Dorsolateral prefrontal cortex (tissue), 122 donors: ENCODE measurements at places on chromosomes 13 and 19.
A peak's percentile ranks its signal among the peaks of the same experiment; 100 is the strongest.

- no peak for DNase-seq
Measured at GRCh38 chr19:8973501-8974091, 36.6 kb downstream of the MUC16 start.

DNA sequence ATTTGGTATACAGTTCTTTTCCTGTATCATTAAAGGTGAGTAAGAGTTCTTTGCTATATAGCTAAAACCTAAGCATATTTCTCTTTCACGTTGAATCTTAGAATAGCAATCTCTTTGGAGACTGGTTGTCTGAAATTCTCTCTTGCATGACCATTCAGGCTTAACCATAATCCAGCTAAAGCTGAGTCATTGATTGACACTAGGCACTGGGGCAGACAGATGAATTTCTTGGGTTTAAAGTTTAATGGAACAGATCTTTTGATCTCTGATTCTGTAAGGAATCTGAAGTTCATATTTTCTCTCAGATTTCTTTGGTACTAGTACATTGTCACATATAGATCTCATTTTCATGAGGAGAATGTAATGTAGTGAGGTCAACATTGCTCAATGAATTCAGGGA, 397.3 kb upstream of the MIR17HG start:
- DNase-seq, result no peak

DNA sequence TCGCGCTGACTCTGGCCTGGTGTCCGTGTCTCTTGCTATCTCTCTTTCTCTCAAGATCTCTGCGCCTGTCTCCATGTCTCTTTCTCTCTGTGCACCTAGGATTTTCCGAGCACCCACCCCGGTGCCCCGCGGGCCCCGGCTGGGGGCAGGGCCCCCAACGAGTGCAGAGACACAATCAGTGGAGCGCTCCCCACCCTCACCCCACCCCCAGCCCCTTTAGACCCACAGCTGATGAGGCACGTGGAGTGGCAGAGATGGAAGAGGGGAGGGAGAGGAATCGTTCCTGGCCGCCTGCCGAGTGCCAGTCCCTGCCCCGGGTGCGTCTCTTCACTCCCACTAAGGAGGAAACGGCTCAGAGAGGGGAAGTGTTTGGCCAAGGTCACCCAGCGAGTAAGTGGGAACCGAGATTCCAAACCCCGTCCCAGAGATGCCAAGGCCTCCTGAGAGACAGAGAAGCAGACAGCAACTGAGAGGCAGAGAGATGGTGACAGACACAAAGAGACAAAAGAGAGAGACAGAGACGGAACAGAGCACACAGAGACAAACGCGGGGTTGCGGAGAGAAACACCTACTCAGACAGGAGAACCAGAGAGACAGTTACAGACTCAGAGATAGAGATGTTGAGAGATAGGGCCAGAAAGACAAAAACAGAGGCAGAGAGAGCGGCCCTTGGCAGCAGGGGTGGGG, 626 bp upstream of the BCL3 start:
- DNase-seq, result no peak

DNA sequence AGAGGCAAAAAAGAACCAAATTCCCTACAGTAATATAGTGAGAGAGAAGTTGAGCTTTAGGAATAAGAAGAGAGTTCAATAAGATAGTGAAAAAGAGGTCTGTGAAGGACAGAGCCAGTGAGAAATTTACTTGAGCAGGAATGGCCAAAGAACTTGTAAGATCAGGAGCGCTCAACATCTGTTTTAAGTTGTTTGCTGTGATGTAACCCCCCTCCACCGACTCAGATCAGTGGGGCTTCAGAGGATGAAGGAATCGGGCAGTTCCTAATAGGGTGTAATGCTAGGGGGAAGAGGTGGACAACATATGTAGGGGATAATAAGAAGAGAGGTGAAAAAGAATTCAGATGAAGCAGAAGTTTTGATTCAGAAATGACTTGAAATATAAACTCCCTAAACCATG, 85.3 kb upstream of the FNDC3A start:
- DNase-seq, result no peak

DNA sequence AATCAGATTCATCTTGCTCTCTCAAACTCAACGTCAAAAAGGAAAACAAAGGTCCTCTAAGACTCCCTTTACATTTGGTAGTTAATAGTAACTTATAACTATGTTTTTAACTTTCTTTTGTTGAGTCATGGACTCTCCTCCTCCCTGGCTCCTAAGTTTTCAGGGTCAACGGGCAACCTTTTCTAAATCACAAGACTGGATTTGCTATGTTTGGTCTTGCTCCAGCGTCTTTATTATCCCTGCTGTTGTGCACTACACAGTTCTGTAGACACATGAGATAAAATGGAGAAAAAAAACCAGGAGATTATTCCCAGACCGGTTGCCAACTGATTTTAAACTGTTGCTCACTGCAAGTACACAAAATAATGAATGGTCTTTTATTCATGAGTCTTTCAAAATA, 1.9 kb upstream of the ITM2B start:
- DNase-seq, result no peak

GRCh38 chr19:51726049-51726448, 2.3 kb upstream of the HAS1 start:
- DNase-seq, result peak; percentile 83

- no peak for DNase-seq
Measured at GRCh38 chr13:87536899-87537298, 134.3 kb upstream of the SLITRK5 start.

GRCh38 chr19:43781630-43782310, 997 bp upstream of the KCNN4 start:
- no peak for DNase-seq

DNA sequence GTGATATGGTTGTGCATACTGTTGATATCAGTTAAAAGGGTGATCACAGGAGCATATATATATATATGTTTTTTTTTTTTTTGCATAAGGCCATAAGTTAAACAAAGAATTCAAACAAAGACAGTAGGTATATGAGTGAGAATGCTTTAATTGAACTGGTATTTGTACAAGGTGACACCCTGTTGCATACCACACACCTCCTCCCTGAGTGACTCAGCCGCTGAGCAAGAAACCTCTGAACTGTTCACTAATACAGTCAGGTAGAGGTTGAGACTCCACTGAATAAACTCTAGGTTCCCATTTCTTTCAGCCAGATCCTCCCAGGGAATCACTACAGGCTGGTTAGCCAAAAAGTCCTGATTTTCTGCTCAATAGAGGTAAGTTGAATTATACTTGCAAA, at the start of gene SCEL:
TSS of gene SCEL (plus strand) at position 259 of the 400 bp plus-strand sequence. CDS start 20,170 bp downstream, outside the sequence.
- no peak for DNase-seq

- peak; percentile 88 for DNase-seq
Measured at GRCh38 chr19:1449467-1450442, at the start of gene APC2. Gene APC2, plus strand, starts transcription at chr19:1450121. Its CDS starts 2,881 bp downstream, at chr19:1453002.

DNA sequence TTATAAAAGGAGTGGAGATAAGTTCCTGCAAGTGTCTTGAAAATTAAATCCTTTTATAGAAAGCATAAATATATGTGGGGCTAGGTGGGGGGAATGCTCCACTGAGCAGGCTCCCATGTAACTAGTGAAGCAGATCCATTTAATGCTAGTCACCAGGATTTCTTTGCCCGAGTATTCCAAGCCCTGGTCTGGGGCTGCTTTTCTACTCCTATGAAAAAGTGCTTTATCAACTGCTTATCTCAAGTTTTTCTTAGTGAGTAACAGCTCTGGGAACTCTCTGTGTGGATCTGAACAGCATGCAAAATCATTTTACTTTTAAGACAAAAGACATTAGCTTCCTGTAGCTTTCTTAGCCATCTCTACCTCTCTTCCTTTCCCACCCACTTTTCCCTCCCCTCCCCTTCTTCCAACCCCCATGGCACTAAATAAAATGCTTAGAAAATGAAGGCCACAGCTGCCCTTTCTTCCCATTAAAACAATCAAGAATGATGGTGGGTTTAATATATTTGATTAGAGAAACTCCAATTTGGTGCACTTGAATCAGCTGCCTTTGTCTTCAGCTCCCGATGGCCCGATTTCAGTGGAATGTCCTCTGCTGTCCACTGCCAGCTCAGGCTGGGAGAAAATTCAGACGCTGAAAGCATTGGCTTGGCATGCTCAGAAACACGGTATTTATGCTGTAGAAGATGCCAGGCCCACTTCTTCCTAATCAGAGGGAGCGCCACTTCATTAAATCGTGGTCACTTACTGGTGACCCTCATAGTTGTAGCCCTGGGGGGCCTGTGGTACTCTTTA, 475.1 kb downstream of the FOXO1 start:
- DNase-seq, result peak; percentile 50

DNA sequence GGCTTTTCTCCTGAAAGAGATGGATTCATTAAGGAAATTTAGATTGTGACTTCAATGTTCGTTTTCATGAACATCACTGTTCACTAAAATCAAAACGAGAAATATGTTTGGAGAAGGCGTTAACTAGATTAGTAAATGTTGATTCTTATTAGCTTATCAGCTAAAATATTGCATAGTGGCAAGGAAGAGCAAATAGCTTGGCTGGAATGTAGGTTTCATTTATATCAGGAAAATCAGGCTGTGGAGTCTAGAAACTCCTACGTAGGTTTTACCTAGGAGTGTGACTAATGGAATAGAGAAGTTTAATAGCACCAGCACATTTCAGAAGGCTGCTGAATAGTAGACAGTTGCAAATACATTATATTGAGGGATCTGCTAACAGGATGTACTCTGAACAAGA, 344.9 kb downstream of the LIG4 start:
- DNase-seq, result no peak

DNA sequence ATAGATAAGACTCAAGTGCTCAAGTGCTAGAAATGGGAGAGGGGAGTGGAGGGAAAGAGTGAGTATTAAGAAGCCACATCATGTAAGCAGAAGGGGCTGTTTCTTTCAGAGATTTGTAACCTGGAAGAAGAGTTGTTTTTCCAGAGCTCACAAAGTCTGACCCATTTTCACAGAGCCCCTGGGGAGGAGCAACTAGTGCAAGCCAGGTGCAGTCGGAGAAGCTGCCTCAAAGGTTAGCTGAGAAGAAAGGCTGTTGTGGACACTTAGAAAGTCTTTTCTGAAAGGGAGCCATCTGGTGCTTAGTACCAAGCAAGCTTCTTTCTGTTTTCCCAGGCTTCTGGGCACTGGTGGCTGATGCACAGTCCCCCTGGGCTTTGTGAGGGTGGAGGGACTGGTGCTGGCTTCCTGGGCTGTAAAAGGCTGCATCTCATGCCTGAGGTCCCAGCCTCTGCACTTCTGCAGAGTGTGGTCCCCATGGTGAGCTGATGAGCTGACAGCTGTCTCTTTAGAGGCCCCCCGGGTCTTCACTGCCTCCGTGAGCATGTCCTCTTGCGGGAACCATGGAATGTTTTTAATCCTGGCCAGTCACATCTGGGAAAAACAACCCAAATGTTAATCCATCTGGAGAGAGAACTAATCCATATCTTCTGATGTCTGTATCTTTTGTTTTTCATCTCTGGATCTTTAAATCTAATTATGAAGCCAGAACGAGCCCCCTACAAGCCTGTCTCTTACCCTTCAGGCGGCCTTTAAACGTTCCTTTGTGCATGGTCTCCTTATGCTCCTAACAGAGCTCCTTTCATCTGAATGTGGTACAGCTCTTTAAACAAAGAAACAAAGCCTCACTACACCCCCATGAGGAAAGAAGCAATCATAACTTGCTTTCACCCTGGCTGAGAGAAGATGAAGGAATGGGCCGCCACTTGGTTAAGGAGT, 40.2 kb downstream of the OLFM4 start:
- DNase-seq, result no peak

DNA sequence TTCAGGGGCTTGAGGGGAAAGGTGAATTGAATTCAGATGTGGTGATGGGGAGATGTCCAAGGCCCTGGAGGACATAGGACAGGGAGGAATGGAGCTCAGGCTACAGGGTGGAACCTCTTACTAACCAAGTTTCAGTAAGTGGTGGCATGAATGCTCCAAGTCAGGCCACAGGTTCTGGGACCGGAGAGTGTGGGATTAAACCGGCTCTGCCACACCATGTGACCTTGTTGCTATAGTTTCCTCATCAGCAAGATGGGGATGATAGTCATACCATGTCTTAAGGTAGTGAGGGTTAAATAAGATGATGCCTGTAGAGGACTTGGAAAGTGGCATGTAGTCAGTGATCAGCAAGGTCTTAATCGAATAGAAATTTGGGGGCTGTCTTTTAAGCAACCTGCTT, 16.3 kb downstream of the GPR183 start:
- DNase-seq, result no peak

GRCh38 chr19:54506079-54506478, 3.4 kb downstream of the LAIR2 start:
- no peak for DNase-seq

GRCh38 chr13:30446126-30446500, 19.6 kb downstream of the HMGB1 start:
- no peak for DNase-seq

- DNase-seq, result no peak
Measured at GRCh38 chr13:35179494-35179893, 237.4 kb downstream of the NBEA start.

GRCh38 chr19:11324079-11324661, 15.3 kb downstream of the RAB3D start:
- peak; percentile 60 for DNase-seq

GRCh38 chr19:14479975-14480699, 5.0 kb upstream of the PTGER1 start:
- DNase-seq, result no peak

GRCh38 chr19:42228641-42229040, 8.5 kb downstream of the ZNF526 start:
- DNase-seq, result no peak

- DNase-seq, result no peak
Measured at GRCh38 chr19:45716359-45717130, 14.2 kb downstream of the FBXO46 start.

GRCh38 chr19:2070436-2070827, 19.4 kb upstream of the MKNK2 start:
- DNase-seq, result no peak

DNA sequence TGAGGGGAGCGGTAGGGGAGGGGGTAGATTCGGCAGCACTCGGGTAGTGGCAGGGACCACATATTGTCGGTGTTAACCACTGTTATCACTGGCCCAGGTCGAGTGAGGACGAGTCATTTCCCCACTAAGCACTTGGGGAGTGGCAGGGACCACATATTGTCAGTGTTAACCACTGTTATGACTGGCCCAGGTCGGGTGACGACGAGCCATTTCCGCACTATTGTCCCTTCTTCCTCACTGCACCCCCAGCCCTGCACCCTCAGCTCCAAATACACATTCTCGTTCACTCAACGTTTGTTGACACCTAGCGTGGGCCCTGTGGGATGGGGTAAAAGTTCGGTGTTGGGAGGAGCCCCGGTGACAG, 467 bp upstream of the CLN5 start:
- no peak for DNase-seq

- no peak for DNase-seq
Measured at GRCh38 chr13:64000321-64000720, 2584.7 kb upstream of the PCDH20 start.

GRCh38 chr13:99221567-99222239, 21.0 kb downstream of the UBAC2 start:
- no peak for DNase-seq

DNA sequence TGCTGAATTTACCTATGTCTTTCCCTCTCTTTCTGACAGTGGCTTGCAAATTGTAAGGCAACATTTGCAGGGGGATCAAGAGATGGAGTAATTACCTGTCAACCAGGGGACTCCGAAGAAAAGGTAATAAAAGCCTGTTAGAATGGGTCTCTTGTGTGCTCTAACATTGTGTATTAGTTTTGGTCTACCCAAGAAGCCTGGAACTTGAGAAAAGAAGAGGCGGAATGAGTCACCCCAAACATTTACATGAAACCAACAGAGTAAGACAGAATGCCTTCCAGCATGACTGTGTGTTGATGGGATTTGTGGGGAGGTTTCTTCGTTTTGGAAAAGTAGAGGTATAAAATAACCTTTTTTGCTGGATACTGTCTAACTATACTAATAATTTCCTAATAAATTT, 36.7 kb downstream of the ZAR1L start:
- no peak for DNase-seq

- no peak for DNase-seq
Measured at GRCh38 chr19:590396-590745, 690 bp downstream of the HCN2 start.

GRCh38 chr13:46176756-46177155, 5.2 kb downstream of the LCP1 start:
- DNase-seq, result no peak
